Large intestine (tissue), 12 donors: ENCODE measurements at places on chromosomes 6 and 20.

GRCh38 chr6:141472162-141472928 lies 660.4 kb upstream of the GJE1 start:
- H3K27ac ChIP-seq = no peak overlapping the region
- no peaks in the 10 kb centered on the region for H3K4me1 ChIP-seq
- H3K4me3 ChIP-seq = no peak overlapping the region
- DNase-seq = no peak
- no peaks in the 10 kb centered on the region for H3K36me3 ChIP-seq

GRCh38 chr20:2778602-2779321 lies 21.7 kb downstream of the CPXM1 start:
- no peak overlapping the region for H3K4me3 ChIP-seq
- H3K4me1 ChIP-seq = no peaks in the 10 kb centered on the region
- H3K27me3 ChIP-seq = peaks cover 5% of the 10 kb centered on the region

- peaks cover 22% of the 10 kb centered on the region for H3K4me1 ChIP-seq
- H3K36me3 ChIP-seq = peaks cover 8% of the 10 kb centered on the region
- H3K27ac ChIP-seq = no peak overlapping the region
- DNase-seq = no peak
- H3K27me3 ChIP-seq = no peaks in the 10 kb centered on the region
These were observed 27.0 kb downstream of the HECA start for GRCh38 chr6:139161817-139162284.

DNA sequence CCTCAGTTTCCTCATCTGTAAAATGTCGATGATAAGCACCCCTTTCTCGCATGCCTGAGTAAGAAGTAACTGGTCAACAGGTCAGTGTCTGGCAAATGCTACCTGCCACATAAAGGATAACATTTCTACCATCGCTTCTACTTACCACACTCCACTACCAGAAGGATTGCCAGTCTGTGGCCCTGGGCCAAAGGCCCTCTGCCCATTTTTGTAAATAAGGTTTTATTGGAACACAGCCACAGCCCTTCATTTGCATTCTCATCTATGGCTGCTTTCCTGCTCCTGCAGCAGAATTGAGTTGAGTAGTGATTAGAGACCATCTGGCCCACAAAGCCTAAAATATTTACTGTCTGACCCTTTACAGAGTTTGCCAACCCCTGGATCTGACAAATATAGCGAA lies 121.8 kb downstream of the TOX2 start:
- DNase-seq = no peak
- H3K4me3 ChIP-seq = no peak overlapping the region
- peaks cover 13% of the 10 kb centered on the region for H3K27me3 ChIP-seq
- no peak overlapping the region for H3K27ac ChIP-seq
- no peaks in the 10 kb centered on the region for H3K36me3 ChIP-seq
- no peaks in the 10 kb centered on the region for H3K4me1 ChIP-seq

DNA sequence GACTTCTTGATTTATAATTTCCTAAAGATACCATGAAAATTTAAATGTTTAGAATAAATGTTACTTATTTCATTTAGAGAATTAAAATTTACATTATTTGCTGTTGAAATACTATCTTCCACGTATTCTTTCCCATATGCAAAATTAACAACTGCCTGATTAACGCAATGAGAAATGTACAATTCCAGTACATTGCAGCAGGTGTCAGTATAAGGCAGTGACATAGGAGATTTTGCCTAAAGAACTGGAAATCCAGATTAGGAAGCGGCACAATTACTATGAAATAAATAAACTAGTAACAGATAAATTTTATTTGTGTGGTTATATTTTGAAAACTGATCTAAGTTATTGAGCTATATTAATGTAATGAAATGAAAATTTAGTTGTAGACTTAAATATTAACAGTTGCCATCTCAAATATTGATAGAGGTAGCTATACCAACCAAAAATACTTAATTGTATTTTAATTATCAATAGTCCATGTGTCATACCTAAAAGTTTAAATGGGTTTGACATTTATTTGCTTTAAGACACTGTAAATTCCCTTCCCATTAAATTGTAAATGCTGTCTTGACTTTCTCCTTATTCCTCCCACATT lies 300.2 kb downstream of the UTRN start:
- no peaks in the 10 kb centered on the region for H3K27me3 ChIP-seq
- peak; percentile 12 for DNase-seq
- H3K36me3 ChIP-seq = peaks cover 2% of the 10 kb centered on the region
- no peaks in the 10 kb centered on the region for H3K4me1 ChIP-seq
- no peak overlapping the region for H3K4me3 ChIP-seq

- no peaks in the 10 kb centered on the region for H3K36me3 ChIP-seq
- no peak overlapping the region for H3K4me3 ChIP-seq
- no peak for DNase-seq
- H3K27me3 ChIP-seq = no peaks in the 10 kb centered on the region
- no peak overlapping the region for H3K27ac ChIP-seq
- peaks cover under 1% of the 10 kb centered on the region for H3K4me1 ChIP-seq
These were observed 954.3 kb downstream of the KIF16B start for GRCh38 chr20:15618912-15619311.

- no peaks in the 10 kb centered on the region for H3K27me3 ChIP-seq
- no peaks in the 10 kb centered on the region for H3K4me1 ChIP-seq
These were observed 1193.4 kb upstream of the EYS start for GRCh38 chr6:66900133-66901083.

DNA sequence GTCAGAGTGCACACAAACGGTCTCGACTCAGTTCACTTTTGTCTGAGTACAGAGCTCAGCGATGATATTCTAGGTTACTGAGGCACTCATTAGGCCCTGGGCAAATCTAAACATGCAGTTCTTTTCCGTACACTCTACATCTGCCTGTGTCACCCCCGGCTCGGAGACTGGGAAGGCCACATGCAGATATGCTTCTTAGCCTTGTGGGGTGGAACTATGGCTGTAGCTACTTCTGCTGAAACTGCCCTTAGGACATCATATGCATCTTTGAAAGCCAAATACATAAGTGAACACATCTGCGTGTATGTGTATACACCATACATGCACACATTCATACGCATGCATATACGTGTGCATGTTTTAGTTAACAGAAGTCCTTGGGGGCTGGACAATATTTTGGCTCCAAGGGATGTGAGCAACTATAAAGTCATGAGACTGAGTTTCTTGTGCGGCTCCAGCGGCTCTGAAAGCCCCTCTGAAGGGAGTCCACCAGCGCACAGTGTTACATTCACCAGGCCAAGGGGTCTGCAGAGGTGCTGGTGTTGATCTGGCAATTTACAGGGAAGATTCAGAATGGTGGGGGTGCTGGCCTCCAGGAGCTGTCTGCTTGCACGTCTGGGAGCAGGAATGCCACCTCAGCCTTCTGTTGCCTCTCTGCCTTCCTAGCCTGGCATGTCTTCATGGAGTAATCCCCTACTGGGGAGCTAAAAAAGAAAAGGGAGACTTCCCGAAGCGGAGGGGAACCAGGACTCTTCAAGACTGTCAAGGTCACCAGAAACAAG lies 31.6 kb downstream of the PSMG4 start:
- no peak for DNase-seq
- peaks cover 72% of the 10 kb centered on the region for H3K36me3 ChIP-seq
- no peak overlapping the region for H3K27ac ChIP-seq
- H3K4me1 ChIP-seq = no peaks in the 10 kb centered on the region
- no peaks in the 10 kb centered on the region for H3K27me3 ChIP-seq

DNA sequence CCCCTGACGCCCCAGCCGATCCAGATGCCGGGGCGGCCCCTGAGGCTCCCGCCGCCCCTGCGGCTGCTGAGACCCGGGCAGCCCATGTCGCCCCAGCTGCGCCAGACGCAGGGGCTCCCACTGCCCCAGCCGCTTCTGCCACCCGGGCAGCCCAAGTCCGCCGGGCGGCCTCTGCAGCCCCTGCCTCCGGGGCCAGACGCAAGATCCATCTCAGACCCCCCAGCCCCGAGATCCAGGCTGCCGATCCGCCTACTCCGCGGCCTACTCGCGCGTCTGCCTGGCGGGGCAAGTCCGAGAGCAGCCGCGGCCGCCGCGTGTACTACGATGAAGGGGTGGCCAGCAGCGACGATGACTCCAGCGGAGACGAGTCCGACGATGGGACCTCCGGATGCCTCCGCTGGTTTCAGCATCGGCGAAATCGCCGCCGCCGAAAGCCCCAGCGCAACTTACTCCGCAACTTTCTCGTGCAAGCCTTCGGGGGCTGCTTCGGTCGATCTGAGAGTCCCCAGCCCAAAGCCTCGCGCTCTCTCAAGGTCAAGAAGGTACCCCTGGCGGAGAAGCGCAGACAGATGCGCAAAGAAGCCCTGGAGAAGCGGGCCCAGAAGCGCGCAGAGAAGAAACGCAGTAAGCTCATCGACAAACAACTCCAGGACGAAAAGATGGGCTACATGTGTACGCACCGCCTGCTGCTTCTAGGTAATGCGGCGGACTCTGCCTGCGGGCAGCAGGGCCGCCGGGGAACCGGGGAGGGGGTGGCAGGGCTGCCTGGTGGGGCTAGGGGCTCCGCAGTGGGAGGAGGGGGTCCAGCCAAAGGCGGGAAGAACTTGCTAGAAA lies 2.3 kb downstream of the GNAS start:
- H3K36me3 ChIP-seq = no peaks in the 10 kb centered on the region
- H3K4me3 ChIP-seq = no peak overlapping the region
- H3K27ac ChIP-seq = no peak overlapping the region
- H3K4me1 ChIP-seq = peaks cover 2% of the 10 kb centered on the region
- H3K27me3 ChIP-seq = peaks cover 63% of the 10 kb centered on the region
